ENCODE measurements at places on chromosomes 5 and 9. TPM values are rescaled to one million over a fixed set of nuclear protein-coding genes. Genes with fewer than 3 reads are reported as not detected.

ESM1 gene
- total RNA-seq, result 5.0 TPM

ADCY2 gene
- total RNA-seq, result 41.3 TPM

C9orf50 gene
- total RNA-seq, result not detected

CCDC152 gene
- total RNA-seq, result 3.0 TPM

PHF24 gene
- 0.31 TPM for total RNA-seq

LCN9 gene
- total RNA-seq, result not detected

FAM78A gene
- total RNA-seq, result 16.7 TPM

TLR4 gene
- total RNA-seq, result 8.8 TPM

SCGB3A1 gene
- total RNA-seq, result 16.5 TPM

ORM2 gene
- not detected for total RNA-seq

CACNA1B gene
- 0.41 TPM for total RNA-seq

CA9 gene
- total RNA-seq, result 0.82 TPM

NUP214 gene
- 27.4 TPM for total RNA-seq

MSX2 gene
- total RNA-seq, result 0.62 TPM

KIF4B gene
- 0.10 TPM for total RNA-seq

TRIP13 gene
- total RNA-seq, result 5.8 TPM

PRRX2 gene
- 6.9 TPM for total RNA-seq

FIBCD1 gene
- not detected for total RNA-seq

ZNF474 gene
- 1.0 TPM for total RNA-seq

All from tongue (tissue), 3 donors.